GM10248 (cell line): ENCODE measurements at places on chromosomes 2 and 18.
A peak's percentile ranks its signal among the peaks of the same experiment; 100 is the strongest.

DNA sequence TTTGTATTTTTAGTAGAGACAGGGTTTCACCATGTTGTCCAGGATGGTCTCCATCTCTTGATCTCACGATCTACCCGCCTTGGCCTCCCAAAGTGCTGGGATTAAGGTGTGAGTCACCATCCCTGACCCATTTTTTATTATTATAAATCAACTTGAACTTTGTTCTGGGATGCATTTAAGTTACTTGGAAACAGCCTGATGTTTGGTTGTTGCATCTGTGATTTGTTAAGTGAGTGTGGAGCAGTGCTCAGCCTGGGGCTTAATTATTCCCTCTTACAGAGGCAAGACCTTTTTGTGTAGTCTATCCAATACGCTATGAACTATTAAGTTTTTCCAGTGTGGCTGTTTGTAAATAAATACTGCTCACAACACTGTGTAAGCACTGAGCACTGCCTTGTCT, 32.6 kb downstream of the MTA3 start:
- DNase-seq, result no peak

DNA sequence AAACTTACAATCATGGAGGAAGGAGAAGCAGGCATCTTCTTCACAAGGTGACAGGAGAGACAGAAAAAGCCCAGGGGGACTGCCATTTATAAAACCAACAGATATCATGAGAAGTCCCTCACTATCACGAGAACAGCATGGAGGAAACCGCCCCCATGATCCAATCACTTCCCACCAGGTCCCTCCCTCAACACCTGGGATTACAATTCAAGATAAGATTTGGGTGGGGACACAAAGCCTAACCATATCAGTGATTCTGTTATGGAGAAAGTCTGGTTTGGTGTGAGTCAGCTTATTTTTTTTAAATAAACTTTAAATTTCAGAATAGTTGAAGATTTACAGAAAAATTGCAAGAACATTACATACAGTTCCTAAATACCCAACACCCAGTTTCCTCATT, 84.7 kb upstream of the SP3 start:
- DNase-seq, result no peak

DNA sequence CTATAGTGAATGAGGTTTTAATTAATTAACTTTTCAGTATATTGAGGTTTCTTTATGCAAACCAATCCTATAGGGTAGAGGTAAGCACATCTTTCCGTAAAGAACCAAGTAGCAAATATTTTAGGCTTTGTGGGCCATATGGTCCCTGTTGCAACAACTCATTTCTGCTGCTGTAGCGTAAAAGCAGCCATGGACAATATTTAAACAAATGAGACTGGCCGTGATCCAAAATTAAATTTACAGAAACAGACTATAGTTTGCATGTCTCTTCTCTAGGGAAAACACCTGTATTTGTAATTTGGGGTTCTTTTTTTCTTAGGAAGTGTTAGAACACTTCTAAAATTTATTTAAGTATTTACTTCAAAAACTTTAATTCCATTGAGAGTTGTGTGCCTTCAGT, 104.3 kb downstream of the KYNU start:
- no peak for DNase-seq

DNA sequence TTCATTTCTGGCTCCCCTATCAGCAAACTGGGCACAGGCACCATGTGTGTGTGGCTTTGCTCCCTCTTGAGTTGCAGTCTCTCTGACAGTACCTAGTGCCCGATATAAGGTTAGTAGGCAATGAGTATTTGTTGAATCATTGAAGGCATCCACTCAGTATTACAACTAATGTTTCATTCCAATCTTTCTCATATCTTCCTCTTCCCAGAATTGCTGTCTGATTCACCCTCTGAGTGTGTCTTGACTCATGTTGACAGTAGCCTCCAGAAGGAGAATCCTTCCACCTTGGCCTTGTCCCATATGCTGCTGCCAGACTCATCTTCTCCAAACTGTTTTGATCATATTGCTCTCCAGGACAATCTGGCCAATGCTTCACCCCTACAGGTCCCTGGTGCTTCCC, 202.5 kb downstream of the LRRTM1 start:
- DNase-seq, result no peak

- no peak for DNase-seq
These were observed 138.5 kb downstream of the RIT2 start for GRCh38 chr18:42976869-42977590.

- no peak for DNase-seq
These were observed 222.7 kb downstream of the PHLPP1 start for GRCh38 chr18:62938006-62938405.

DNA sequence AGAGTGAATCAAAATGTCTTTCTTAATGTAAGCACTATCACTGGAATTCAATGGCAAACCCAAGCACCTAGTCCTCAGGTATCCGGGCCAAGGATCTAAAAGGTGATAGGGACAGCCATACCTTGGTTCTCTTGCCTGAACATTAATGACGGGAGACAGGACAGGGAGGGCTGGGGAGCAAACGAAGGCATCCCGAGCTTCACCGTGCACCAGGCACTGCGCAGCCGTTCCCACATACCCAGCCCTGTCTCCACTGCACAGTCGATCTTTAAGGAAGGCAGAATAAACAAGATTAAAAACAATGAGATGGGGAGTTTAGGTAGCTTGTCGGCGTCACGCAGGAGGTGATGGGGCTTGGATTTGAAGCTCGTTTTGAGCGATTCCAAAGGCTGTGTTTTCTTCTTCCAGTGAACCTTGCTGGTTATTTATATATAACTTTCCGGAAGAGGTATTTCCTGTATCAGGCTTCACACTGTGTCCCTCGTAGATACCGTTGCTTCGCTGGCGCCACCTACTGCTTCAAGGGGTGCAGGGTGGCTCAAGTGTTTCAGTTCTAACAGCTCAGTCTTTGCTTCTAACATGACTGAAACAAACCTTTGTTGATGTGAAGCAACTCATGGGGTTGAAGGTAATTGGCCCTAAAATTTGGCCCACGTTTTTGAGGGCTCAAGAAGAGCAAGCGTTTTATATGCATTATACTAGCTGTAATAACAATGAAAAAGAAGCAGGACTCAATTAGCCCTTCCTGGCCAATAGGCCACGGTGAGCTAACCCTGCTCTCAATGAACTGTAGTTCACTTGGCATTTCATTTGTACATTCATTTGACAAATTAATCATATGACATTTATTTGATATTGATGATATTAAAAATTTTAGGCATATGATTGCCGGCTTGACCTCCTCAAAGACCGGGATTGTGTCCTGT, 77.4 kb downstream of the DCDC2C start:
- DNase-seq, result peak; percentile 80

GRCh38 chr2:163563336-163563735, 172.5 kb downstream of the FIGN start:
- no peak for DNase-seq

- no peak for DNase-seq
These were observed 179.4 kb downstream of the TXNL1 start for GRCh38 chr18:56458770-56459712.

DNA sequence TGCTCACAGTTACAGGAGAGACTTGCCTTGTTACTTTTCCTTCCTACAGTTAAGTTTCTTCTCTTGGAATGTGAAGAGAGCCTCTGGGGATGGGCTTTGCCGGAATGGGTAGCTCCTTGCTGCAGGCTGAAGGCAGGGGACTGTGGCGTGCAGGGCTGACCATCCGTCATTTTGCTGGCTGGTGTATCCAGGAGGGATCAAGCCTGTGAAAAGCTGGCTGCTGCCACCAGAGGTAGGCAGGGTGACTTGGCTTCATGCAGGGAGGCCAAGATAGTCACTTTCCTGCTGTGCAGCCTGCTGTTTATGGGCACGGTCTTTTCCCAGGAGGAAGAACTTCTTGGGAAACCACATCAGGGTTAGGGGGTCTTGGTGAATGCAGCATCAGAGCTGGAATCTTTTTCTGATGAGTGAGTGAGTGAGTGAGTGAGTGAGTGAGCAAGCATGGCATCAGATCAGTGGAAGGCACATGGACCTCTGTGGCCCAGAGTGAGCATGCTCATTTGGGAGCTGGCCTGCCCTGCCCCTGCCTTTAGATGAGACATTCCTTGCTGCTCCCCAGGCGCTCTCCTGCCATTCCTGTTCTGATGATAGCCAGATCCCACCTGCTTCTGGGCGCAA, 33.0 kb downstream of the FHOD3 start:
- DNase-seq, result no peak

- no peak for DNase-seq
These were observed 209.8 kb downstream of the PHLPP1 start for GRCh38 chr18:62925031-62925688.

- DNase-seq, result no peak
These were observed 12.1 kb downstream of the TGFA start for GRCh38 chr2:70541481-70542020.

DNA sequence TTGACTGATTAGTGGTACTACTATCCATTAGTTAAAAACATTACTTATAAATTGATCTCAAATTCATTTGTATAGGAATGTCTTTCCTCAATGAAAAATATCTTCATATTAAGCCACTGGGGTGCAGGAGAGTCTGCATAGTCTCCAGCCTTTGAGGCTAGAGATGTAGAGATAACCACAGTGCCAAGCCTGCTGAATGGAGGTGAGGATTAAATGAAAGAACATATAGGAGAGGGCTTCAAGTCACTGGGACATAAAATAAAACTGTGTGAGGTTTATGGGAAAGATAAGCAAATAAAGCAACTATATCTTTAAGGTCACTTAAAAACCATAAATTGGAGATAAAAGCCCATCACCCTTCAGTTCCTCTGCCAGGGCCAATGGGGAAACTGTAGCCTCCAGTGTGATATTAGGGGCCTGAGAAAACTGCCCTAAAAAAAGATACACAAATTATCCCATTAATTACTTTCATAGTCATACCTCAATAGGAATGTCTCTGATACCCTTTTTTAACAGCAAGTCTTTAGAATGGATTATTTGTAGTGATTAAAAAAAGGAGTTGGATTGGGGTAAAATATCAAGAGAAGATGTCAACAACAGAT, 27.6 kb downstream of the GALNT3 start:
- no peak for DNase-seq

- no peak for DNase-seq
These were observed 37.0 kb upstream of the LYPD6B start for GRCh38 chr2:149001496-149001895.

DNA sequence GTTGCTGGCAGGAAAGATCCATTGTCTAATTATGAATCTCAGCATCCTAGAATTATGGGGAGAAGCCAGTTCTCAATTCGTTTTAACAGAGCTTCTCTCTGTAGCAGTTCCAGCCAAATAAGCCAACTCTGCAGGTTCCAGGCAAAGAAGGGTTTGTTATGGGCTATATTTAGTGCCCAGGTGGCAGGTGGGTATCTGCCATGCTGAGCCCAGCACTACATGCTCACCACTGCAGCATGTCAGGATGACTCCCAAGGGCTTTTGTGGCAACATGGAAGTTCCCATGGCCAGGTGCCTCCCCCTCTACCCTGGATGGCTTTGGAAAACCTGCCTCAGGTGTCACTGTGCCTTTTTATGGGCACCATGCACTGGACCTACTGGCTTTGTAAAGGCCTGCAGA, 137.7 kb upstream of the MSH6 start:
- DNase-seq, result no peak

- no peak for DNase-seq
These were observed 99.5 kb downstream of the MEIS1 start for GRCh38 chr2:66534461-66534860.

GRCh38 chr2:36380624-36381481, 25.3 kb downstream of the CRIM1 start:
- DNase-seq, result no peak

DNA sequence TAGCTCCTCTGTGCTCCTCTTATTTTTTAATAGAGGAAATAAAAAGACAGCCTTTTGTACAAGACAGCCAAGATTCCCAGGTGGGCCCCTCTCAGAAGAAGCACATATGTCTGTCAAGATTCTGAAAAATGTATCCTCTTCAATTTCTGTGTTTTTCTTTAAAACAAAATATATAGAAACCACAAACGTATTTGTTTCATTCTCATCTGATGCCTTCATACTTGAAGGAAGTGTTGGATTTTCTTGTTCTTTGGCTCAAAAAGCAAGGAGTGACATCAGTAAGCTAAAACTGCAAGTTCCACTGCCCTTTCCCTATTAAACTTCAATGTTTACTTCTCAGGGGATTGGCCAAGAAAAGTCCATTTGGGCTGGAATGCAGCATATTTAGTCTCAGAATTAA, 193.8 kb upstream of the OSR1 start:
- no peak for DNase-seq

DNA sequence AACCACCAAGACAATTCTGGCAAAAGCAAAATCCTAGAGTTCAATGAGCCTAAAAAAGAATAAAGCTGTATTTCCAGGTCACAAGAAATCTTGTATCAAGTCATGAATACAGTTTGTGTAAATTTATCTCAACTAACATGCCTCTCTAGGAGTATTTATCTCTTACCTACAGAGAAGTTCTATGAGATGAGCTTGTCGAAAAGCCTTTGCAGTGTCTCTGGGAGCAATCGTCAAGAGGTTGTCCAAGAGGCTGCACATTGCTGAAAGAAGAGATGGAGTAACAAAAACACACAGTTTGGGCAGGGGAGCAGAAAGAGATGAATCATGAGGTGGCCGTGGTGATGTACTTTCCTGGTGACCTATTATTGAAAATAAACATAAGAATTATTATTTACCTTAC, 112.0 kb upstream of the CD226 start:
- DNase-seq, result no peak

DNA sequence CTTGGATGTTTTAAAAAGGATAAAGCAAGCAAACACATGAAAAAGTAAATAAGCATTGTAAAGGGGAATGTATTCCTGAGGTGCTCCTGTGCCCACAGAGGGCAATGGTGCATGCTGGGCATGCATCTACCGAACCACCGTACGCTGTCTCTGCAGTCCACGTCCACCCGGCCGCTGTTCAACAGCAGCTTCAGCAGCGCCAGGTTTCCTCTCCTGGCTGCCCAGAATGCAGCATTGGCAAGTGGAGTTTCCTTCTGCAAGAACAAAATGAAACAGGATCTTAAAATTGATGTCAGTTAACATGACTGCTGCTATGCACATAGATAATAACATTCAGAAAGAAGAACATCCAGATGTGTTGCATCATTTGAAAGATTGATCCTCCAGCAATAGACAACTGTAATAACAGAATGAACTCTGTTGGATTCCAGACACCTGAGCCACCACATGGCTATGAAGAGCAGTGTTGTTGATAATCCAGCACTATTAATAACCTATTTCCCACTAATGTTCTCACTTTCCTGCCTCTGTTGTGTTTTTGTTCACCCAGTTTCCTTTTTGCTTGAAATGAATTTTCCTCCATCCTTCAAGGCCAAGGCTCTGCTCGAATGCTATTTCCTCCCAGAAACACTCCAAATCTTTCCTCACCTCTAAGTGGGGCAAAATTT, 13.6 kb downstream of the ANKRD29 start:
- DNase-seq, result no peak

DNA sequence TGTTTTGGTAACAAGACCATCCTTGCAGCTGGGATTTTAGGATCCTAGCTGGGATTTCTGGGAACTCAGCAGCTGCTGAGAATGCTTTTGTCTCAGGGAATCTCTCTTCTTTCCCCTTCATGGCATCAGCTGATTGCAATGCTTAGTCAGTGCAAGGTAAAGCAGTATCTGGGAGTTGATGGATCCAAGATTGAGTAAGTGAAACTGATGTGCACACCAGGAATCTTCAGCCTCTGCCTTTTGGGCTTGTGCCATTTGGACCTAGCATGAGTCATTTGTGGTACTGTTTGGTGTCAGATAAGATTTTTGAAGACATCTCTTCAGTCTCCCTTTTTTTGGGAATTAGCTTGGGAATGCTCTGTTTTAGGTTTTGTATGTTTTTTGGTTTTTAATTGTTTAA, 363.3 kb upstream of the TFPI start:
- no peak for DNase-seq

GRCh38 chr2:88828397-88829137, 137.1 kb downstream of the RPIA start:
- no peak for DNase-seq
